ENCODE measurements at places on chromosomes 1 and 21.

DNA sequence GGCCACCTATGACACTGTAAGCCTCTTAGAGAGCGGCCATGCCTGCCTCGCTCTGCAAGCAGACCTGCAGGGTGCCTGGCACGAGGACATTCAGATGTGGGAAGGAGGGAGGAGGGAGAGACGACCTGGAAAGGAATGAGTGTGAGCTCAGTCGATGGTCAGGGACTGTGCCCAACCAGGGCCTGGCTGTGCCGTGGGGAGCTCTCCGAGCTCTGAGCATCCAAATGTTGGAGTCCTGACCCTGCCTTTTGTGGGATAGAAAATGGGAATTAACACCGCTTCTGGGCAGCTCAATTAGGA is 7.3 kb downstream of the CSTB start:
- no peak for DNase-seq

DNA sequence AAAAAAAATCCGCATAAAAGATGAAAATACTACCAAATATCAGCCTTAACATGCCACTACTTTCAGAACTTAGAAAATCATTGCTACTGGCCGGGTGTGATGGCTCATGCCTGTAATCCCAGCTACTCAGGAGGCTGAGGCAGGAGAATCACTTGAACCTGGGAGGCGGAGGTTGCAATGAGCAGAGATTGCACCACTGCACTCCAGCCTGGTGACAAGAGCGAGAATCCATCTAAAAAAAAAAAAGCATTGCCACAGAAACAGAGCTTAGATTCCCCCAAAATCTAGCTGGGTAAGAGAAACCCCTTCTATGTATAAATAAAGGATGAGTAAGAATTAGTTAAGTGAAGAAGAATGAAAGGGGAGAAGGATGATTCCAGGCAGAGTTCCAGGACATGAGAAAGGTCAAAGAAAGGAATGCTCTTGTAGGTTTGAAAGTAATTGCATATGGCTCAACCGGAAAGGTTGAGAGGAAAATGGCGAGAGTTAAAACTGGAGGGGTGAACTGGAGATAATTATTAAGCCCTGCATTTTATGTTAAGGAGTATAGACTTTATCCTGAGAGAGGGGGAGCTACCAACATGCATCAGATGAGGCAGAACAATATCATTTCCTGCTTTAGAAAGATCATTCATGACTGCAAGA is 19.7 kb upstream of the NRDC start:
- no peak for DNase-seq

DNA sequence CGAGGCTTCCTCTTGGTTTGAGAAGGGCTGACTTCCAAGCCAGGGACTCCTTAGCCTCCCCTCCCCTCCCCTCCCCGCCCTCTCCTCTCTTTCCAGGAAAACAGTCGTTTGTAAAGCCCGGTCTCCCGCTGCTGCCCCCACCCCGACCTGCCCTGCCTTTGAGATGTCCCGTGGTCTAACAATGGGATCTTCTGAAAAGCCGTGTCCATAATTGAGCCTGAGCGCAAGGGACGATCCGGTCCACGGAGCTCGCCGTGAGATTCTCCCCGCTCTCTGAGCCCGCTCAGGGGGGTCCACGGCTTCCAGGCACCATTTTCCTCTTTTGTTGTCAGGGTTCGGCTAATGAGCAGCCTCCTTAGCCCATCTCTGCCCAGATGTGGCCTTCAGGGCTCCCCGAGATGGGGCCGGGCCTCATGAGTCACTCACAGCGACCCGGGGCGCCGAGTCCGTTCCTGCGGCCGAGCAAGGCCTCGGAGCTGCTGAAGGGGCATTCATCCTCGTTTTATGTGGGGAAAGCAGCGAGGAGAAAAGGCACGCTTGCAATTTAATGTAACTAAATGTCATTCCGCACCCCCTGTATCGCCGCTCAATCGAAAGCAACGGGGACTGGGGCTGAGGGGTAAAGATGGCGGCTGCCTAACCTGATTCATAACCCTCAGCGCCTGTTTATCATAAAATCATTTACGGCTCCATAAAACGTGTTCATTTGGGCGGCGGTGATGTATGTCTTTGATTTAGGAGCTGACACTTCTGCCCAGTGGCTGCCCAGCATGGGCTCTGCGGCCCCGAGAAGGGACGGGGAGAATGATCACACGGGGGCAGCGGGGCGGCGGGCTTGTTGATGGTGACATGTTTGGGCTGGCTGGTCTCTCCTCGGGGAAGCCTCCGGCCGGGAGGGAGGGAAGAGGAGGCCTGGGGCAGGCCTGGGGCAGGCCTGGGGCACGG is 232.6 kb upstream of the C1orf174 start:
- no peak for DNase-seq

DNA sequence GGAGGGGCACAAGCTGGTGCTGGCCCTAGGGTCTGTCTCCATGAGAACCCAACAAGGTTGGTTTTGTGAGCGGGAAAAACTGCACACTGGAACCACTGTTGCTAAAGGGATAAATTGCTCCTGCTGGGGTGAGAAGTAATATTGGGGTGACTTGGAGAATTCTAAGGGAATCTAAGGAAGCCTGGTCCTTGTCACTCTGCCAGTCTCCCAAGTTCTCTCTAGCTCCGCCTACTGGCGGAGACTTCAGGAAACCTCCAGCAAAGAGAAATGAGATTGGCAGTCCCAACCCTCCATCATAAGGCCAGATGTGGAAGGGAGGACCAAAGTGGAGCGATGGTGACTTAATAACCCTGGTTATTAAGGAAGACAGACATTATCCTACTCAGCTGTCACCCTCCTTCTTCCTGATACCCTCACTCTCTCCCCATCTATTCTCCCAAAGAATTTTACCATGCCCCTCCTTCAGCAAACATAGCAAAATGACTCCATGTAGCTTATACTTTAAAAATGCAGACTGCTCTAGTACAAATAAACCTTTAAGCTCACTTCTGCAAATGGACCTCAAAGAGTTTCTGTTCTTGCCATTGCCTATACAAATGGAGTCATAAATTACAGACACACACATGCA is 2.7 kb downstream of the LCE1F start:
- DNase-seq = no peak

DNA sequence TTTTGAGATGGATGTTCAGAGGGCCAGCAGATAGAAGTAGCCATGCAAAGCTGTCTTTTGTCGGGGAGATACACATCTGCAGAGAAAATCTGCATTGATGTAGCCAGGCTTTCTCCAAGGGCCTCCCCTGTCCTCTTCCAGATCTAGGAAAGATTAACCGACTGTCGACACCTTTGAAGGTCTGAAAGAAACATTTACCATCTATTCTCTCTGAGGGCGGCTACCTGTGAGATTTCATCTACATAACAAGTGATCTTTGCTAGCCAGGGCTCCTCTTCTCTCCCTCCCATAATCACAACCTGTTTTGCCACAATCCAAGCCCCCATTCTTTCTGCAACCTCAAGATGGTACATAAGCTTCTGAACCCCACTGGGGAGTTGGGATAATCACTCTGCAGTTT is 193.6 kb downstream of the RGS7 start:
- DNase-seq = no peak

GRCh38 chr1:94011709-94012595 is 102.7 kb upstream of the GCLM start:
- DNase-seq = no peak

DNA sequence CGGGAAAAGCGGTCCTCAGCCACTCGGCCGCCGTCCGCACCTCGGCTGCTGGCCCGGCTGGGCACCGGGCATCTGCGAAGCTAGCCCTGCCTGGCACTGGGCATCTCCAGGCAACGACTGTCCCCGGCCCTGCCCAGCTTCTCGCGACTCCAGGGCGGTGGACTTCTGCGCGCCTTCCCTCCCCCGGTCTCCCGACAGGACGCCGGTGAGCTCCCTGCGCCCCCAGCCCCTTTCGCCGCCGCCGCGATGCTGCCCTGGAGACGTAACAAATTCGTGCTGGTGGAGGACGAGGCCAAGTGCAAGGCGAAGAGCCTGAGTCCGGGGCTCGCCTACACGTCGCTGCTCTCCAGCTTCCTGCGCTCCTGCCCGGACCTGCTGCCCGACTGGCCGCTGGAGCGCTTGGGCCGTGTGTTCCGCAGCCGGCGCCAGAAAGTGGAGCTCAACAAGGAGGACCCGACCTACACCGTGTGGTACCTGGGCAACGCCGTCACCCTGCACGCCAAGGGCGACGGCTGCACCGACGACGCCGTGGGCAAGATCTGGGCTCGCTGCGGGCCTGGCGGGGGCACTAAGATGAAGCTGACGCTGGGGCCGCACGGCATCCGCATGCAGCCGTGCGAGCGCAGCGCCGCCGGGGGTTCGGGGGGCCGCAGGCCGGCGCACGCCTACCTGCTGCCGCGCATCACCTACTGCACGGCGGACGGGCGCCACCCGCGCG is 514 bp downstream of the FAM43B start:
- no peak for DNase-seq

- DNase-seq = no peak
These were observed 685 bp upstream of the RIPPLY3 start for GRCh38 chr21:37005548-37006485.

DNA sequence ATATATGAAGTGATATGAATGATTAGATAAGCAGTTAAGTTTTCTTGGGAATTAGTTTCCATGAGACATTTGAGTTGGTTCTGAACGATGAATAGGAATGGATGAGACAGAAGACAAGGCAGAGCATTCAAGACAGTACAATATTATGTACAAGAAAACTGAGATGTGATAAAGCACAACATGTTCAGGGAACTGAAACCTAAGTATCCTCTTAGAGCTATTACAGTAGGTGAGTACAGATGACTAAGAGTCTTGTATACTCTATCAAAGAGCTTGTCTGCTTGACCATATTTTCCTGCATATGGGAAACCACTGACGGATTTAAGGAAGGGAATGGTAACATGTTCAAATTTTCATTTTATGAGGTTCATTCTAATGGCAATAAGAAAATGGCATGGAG is 61.6 kb downstream of the NME7 start:
- DNase-seq = no peak

DNA sequence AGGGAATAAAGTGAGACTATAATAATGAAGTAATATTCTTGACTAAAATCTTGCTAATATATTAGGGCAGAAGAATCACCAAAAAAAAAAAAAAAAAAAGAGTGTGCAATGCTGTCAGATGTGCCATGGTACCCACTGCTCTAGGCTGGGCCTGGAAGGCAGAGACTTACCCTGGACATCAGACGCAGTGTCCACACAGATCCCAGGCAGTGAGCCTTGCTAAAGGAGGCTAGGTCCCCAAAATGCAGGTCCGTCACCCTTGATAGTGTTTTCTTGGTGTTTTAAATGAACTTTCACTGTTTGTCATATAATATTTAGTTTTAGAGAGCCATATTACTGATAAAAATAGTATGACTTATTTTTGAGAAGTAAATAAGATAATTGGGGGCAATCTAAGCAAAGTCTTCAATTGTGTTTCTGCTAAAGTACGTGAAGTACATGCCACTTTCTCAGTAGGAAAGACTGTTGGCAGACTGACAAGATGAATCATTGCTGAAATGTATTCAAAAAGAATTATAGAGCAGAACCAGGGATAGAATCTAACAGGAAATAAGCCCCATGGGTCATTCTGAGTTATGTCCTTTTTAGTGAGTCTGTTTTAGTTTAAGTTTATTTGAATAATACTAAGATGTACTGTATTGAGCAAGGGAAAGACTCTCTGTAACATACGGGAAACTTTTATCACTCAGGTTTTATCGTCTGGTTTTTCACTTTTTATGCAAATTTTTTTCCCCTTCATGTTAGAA is 74.6 kb upstream of the PDC start:
- no peak for DNase-seq
